ENCODE measurements at places on chromosomes 2 and 18. TPM values are rescaled to one million over a fixed set of nuclear protein-coding genes. Genes with fewer than 3 reads are reported as not detected.

- no peaks in the 10 kb centered on the region for H3K4me1 ChIP-seq
- H3K4me3 ChIP-seq, result no peak overlapping the region
- no peaks in the 10 kb centered on the region for H3K36me3 ChIP-seq
- no peaks in the 10 kb centered on the region for H3K27me3 ChIP-seq
- H3K27ac ChIP-seq, result no peak overlapping the region
These were observed 61.4 kb downstream of the TGOLN2 start for GRCh38 chr2:85266146-85267041.

DNA sequence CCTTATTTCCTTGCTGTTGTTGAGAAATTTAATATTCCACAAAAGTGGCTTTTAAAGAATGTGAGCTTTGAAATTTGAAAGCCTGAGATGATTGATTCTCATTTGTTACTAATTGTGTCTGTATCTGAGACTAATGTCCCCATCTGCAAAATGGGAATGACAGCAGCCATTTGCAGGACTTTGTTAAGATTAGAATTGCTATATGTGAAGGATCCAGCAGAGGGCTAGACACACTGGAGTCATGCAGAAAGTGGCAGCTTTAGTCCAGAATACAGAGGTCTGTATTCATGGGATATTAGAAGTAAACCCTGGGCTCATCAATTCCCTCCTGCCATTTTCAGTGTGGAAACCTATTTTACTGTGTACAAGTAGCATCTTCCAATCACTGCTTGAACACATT, 296.5 kb upstream of the GYPC start:
- DNase-seq, result peak; percentile 17
- H3K27me3 ChIP-seq, result no peaks in the 10 kb centered on the region
- H3K36me3 ChIP-seq, result no peaks in the 10 kb centered on the region
- H3K4me3 ChIP-seq, result no peak overlapping the region
- no peak overlapping the region for H3K27ac ChIP-seq
- no peaks in the 10 kb centered on the region for H3K4me1 ChIP-seq

FHOD3 gene
- 5.3 TPM for total RNA-seq

SCYGR6 gene
- not detected for total RNA-seq

DNA sequence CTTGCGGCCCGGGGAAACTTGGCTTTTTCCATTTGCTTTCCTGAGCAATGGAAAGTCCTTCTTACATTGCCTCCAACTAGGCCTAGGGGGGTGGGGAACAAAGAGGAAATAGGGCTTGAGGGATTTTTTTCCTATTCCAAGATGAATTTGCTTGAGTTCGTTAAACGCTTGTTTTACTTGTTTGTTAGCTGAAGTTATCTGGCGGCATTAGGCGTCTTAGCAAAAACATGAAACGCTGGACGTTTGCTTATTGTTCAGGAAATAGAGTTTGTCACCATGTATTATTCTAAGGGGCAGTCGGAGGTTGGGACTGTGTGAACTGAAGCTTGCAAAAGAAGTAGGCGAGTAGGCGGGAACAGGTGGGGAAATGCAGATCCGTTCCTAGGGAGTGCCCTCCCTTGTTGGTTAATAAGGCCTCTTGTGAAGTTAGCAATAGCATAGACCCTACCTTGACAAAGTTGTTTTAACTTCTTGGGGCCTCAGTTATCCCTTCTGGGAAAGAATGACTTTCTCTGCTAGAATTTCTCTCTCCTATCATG, 1.9 kb downstream of the CABLES1 start:
- DNase-seq, result no peak
- no peaks in the 10 kb centered on the region for H3K36me3 ChIP-seq
- H3K4me1 ChIP-seq, result peaks cover 21% of the 10 kb centered on the region
- no peaks in the 10 kb centered on the region for H3K27me3 ChIP-seq

DNA sequence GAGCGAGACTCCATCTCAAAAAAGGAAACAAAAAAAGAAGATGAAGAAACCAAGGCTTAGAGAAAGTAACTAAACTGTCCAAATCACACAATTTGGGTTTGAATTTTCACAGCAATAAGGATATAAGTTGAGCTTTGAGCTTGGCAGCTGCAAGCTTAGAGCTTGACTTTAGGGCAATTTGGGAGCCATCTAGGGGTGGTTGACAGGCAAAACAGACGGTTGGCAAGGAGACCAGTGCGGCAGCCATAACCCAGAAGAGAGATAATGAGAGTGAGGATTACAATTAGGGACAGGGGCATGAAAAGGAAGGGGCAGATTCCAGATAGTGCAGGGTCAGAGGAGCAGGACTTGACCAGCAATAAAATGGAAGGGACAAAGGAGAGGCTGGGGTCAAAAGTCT, 382.2 kb upstream of the HNRNPA3 start:
- H3K27ac ChIP-seq, result no peak overlapping the region
- no peak overlapping the region for H3K4me3 ChIP-seq
- H3K4me1 ChIP-seq, result no peaks in the 10 kb centered on the region
- H3K27me3 ChIP-seq, result peaks cover 90% of the 10 kb centered on the region
- peak; percentile 18 for DNase-seq
- H3K36me3 ChIP-seq, result no peaks in the 10 kb centered on the region

DNA sequence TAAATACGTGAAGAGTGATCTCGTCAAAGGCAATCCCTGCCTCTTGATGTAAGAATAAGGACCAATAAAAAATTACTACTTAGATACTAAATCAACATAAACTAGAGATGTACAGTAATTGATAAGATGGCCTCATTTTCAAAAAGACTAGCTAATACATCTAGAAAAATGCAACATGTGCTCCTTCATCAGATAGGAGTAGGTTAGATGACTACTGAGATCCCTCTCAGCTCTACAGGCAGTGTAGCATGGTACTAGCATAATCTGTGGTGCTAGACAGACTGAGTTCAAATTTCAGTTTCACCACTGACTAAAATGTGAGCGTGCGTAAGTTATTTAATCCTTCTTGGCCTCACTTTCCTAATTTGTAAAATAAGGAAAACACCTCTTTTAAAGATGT, 82.6 kb upstream of the FRZB start:
- H3K36me3 ChIP-seq, result peaks cover 67% of the 10 kb centered on the region
- no peak overlapping the region for H3K4me3 ChIP-seq
- H3K27me3 ChIP-seq, result no peaks in the 10 kb centered on the region
- peaks cover 19% of the 10 kb centered on the region for H3K4me1 ChIP-seq
- H3K27ac ChIP-seq, result no peak overlapping the region

GRCh38 chr18:3748086-3748485, 298.1 kb downstream of the TGIF1 start:
- DNase-seq, result no peak
- no peak overlapping the region for H3K27ac ChIP-seq
- H3K4me3 ChIP-seq, result no peak overlapping the region
- H3K36me3 ChIP-seq, result no peaks in the 10 kb centered on the region
- H3K27me3 ChIP-seq, result no peaks in the 10 kb centered on the region

GRCh38 chr2:39913648-39914461, 134.8 kb upstream of the THUMPD2 start:
- no peak overlapping the region for H3K4me3 ChIP-seq
- peak; percentile 79 for DNase-seq
- H3K4me1 ChIP-seq, result peaks cover 7% of the 10 kb centered on the region

DNA sequence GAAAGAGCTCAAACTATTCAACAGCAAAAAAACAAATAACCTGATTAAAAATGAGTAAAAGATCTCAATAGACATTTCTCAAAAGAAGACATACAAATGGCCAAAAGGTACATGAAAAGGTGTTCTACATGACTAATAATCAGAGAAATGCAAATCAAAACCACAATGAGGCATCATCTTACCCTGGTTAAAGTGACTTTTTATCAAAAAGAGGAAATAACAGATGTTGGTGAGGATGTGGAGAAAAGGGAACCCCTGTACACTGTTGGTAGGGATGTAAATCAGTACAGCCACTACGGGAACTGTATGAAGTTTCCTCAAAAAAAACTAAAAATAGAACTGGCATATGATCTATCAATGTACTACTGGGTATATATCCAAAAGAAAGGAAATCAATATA, 39.8 kb upstream of the TMEM163 start:
- no peak overlapping the region for H3K27ac ChIP-seq
- no peak for DNase-seq
- peaks cover 11% of the 10 kb centered on the region for H3K27me3 ChIP-seq
- no peaks in the 10 kb centered on the region for H3K36me3 ChIP-seq

- no peaks in the 10 kb centered on the region for H3K27me3 ChIP-seq
- DNase-seq, result peak; percentile 45
- H3K4me3 ChIP-seq, result no peak overlapping the region
- H3K36me3 ChIP-seq, result no peaks in the 10 kb centered on the region
- H3K4me1 ChIP-seq, result peaks cover 38% of the 10 kb centered on the region
These were observed 95.1 kb downstream of the MYO5B start for GRCh38 chr18:50099725-50100407.

ZNF804A gene
- not detected for total RNA-seq

- H3K27me3 ChIP-seq, result no peaks in the 10 kb centered on the region
- no peak overlapping the region for H3K27ac ChIP-seq
- H3K36me3 ChIP-seq, result peaks cover 7% of the 10 kb centered on the region
- no peak for DNase-seq
These were observed 102.6 kb downstream of the PTPN4 start for GRCh38 chr2:119862127-119862889.

GRCh38 chr2:226660526-226660925, 139.1 kb downstream of the IRS1 start:
- H3K4me3 ChIP-seq, result no peak overlapping the region
- H3K27me3 ChIP-seq, result no peaks in the 10 kb centered on the region
- H3K27ac ChIP-seq, result peak overlapping the region; percentile 76
- peak; percentile 95 for DNase-seq
- H3K4me1 ChIP-seq, result peaks cover 44% of the 10 kb centered on the region

GRCh38 chr2:85796341-85797262, 42.8 kb downstream of the ATOH8 start:
- H3K27me3 ChIP-seq, result no peaks in the 10 kb centered on the region
- H3K36me3 ChIP-seq, result no peaks in the 10 kb centered on the region
- DNase-seq, result no peak
- H3K4me1 ChIP-seq, result peaks cover 26% of the 10 kb centered on the region
- no peak overlapping the region for H3K4me3 ChIP-seq

DNA sequence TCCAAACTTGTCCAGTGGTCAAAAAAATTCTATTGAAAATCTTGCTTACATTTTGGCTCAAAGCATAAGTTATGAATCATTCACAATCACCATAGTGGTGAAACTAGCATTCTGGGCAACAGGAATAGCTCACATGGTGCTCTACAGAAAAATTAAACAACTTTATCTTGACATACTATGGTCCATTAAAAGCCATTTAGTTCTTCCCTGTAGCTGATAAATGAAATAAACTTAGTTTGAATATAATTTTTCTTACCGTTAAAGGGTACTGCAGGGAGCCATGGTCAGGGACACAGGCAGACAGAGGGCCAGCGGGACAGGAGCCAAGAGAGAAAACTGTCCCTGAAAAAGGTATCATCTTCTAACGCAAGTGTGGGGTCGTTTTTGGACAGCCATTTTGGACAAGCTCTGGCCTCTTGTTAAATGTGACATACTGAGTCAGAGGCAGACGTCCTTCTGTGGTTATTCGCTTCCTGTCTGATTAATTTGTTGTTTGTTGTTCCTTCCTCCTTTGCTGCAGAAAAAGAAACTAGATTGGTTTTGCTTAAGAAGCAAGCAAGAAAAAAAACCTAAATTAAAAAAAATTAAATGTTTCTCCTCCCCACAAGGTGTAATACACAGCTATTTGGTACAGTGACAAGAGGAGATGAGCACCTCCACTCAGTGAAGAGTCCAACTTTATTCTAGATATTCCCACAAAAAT, at the start of gene WIPF1:
Gene WIPF1 (minus strand): TSS at position 460 of the 703 bp plus-strand sequence. CDS start 12,231 bp downstream, outside the sequence.
- peak within 1 kb of the TSS; percentile 46 for H3K27ac ChIP-seq
- no peak within 1 kb of the TSS for H3K4me3 ChIP-seq

SULT1C4 gene
- not detected for total RNA-seq

GEN1 gene
- 19.8 TPM for total RNA-seq

Data from MCF 10A (cell line).